ENCODE measurements at places on chromosomes 7 and 10. TPM values are rescaled to one million over a fixed set of nuclear protein-coding genes. Genes with fewer than 3 reads are reported as not detected.

SUN3 gene
- total RNA-seq, result not detected

CTAGE6 gene
- total RNA-seq, result not detected

RPEL1 gene
- not detected for total RNA-seq

POLL gene
- total RNA-seq, result 36.3 TPM

HDAC9 gene
- total RNA-seq, result 28.3 TPM

MGAM2 gene
- 0.07 TPM for total RNA-seq

SYT15 gene
- 1.4 TPM for total RNA-seq

CLEC2L gene
- total RNA-seq, result 0.65 TPM

ANXA8 gene
- total RNA-seq, result not detected

TWIST1 gene
- 8.1 TPM for total RNA-seq

MACC1 gene
- total RNA-seq, result 0.12 TPM

- no peak for DNase-seq
Measured at GRCh38 chr10:78906734-78907390, 161.9 kb upstream of the ZMIZ1 start.

DNA sequence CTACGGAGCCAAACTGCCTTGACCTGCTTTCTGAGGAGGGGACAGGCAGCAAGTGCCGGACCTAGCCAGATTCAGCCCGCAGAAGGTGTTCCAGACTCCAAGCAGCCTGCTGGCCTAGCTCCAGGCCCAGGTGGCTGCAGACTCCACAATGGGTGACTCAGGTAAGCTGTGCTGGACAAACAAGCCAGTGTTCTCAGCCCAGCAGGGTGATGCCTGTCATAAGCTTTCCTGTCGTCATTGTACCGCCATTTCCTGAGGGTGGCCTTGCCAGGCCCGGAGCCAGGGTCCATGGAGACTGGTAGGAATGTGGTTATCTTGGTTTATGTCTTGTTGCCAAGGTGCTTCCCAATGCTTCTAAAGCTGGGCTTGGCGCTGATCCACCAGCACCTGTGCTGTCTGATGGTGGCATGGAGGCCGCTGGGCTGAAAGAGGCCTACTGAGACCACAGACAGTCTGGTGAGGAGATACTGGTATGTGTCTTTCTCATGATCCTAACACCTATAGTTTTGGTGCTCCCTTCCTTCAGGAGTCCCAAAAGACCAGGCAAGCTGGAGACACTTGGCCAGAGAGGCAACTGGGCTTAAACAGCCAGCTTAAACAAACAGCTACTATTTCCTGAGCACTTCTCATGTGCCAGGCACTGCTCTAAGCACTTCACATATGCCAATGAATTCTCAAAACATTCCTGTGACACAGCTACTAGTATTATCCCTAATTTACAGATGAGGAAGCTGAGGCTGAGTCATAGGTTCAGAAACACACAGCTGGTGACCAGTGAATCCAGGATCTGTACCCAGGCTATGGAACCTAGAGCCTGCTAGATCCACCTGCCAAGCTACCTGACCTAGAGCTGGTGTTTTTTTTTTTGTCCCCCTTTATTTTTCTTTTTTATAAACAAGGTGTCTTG, 42.0 kb downstream of the ZC3HC1 start:
- no peak for DNase-seq

DNA sequence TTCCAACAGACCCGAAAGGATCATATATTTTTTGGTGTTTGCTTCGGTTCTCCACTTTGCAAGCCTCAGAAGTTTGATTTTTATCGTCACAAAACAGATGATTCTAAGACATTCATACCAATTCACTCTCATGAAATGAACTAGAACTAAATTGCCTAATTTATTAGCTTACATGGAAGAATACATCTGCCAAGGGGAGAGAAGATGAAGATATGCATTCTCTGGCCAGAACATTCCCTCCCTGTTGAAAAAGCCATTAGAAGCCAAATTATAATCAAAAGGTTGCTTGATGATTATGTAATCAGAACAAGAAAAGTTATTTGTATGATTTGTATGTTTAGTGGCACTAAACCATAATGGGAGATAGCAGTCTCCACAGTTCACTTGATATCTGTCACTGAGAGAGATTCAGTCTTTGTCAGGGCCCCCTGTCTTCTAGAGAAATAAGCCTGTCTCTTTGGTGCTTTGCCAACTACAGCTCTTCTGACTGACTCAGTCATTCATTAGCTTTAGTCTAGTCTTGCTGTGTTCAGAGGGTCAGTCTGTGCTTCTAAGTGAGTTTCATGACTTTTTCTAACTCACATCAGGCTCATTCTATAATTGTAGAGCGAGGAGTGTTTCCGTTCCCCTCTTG, 95.3 kb upstream of the GNAI1 start:
- no peak for DNase-seq

DNA sequence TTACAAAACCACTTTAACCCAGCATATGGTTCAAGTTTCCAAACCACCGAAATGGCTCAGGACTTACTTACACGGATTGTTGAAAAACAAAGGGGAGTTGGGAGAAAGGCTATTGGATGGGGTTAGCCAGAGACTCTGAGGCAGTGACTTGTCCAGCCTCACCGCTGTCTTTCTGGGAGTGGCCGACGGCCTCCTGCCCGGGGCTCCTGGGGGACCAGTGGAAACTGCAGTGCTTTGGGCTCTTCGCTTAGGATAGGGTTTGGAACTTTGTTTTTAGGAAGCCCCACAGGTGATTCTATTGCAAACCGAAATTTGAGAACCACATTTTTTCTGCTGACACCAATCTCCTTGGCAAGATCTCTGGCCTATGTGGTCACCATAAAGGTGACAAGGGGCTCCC, 38.1 kb upstream of the R3HCC1L start:
- no peak for DNase-seq

DNA sequence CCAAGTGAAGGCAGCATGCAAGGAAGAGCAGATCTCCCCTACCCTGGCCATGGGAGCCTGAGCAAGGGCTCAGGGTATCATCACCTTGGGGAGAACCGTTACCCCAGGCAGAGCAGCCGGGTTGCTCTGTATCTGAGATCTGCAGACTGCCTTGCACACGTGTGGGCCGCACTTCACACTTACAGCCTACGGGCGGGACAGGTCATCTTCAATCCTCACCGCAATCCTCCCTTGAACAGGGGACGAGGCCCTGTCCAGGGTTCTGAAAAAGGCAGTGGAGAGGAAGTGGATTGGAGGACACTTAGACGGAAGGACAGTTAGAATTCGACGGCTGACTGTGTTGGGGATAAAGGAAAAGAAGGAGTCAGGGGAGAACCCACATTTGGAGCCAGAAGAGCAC, 51.4 kb downstream of the NPS start:
- DNase-seq, result peak; percentile 48

- DNase-seq, result peak; percentile 26
Measured at GRCh38 chr10:123301077-123301857, 147.1 kb downstream of the BUB3 start.

DNA sequence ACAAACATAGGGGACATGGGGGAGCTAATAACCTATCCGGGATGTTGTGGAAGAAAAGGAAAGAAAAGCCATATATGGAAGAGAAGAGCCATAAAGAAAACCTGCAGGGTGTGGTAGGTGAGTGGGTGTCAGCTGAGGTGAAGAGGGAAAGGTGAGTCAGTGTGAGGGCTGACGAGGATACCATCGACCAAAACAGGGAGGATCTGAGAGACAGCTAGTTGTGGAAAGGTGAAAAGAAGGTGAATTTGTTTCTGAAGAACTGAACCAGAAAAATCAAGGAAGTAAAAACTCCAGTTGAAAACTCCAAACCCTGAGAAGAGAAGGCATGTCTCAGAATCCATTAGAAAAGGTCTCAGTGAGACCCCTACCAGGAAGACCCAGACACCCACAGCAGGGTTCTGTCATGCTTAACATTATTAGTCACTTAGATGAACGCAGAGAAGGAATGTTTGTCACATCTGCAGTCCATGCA, 4.1 kb downstream of the BLNK start:
- DNase-seq, result no peak

GRCh38 chr10:11397077-11397965, 214.1 kb downstream of the USP6NL start:
- no peak for DNase-seq

DNA sequence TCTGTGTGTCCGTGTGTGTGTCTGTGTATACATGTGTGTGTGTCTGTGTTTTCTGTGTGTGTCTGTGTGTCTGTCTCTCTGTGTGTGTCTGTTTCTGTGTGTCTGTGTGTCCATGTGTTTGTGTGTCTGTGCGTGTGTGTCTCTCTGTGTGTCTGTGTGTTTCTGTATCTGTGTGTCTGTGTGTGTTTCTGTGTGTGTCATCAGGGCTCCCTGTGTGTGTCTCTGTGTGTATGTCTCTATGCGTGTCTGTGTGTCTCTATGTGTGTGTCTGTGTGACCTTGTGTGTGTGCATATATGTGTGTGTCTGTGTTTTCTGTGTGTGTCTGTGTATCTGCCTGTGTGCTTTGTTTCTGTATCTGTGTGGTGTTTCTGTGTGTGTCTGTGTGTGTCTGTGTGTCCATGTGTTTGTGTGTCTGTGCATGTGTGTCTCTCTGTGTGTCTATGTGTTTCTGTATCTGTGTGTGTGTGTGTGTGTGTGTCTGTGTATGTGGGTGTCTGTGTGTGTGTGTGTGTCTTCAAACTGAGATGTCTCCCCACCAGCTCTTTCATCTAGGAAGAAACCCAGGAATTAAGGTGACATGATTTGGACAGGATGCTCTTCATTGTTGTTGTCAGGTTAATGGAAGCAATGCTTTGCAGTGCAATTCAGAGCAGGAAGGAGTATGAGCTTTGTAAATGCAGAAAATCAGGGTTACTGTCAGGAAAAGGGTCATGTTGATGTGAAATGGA, 20.7 kb upstream of the PPIF start:
- DNase-seq, result no peak

DNA sequence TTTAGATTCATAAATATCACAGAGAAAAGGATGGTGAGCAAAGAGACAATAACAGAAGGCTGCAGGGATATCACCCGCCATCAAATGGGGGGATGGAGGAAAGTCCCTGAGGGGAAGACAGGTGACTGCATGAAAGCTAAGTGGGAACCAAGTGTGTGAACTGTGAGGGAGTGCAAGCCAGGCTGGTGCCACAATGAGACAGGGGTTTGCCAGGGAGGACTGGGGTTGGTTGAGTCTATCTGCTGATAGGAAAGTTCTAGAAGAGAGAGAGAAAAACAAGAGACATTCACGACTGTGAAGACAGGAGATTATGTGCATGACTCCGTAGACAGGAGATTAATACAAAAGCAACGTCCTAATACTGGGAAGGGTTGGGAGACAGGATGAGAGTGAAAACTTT, 376.4 kb downstream of the PARD3 start:
- DNase-seq, result no peak

DNA sequence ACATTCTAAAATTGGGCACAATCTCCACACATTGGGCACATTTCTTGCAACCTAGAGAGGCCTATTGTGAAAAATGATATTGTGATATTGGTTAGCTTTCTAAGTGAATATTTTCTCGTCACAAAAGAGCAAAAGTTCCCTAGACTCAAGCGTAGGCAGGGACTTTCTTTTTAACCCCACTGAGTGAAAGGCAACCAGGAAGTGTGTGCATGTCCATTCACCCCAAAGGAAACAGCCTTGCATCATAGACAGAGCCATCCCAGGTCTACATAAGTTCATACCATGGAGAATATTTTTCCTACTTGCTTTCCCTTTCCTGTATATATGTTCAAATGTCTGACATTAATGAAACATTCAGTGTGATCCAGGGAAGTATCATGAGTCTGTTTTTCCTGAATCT, 84.2 kb upstream of the AGBL3 start:
- no peak for DNase-seq

GRCh38 chr7:80612880-80613279, 25.6 kb upstream of the CD36 start:
- no peak for DNase-seq

- DNase-seq, result no peak
Measured at GRCh38 chr7:113414401-113415035, 296.2 kb upstream of the SMIM30 start.

DNA sequence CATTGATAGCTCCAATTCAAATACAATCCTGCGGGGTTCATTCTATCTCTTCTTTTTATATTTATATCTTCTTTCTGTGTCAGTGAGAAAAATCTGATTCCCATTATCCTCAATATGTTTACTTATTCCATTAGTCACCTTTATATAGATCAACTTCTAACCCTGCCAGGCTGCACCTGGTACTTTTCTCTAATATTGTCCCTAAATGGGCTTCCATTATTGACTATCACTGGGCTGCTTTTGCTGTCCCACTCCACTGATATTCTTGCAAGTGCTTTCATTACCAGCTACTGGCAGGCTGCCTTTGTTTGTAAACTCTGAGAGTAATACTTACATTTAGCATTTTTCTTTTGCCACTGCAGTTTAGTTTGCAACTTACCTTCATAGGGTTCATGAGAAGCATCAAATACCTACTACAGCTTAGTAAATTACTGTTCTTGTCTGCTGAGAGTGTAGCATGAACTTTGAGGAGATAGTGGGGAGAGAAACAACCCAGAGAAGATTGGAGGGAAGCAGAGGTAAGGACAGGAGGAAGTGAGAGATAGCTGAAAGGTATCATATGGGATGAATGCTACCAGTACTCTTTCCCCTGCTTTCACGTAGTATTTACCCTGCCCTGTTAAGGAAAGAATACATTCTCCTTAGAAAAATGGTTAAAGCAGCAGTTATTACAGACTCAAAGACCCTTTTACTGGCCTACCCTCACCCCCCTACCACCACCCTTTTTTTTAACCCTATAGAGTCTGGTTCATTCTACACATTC, 119.1 kb downstream of the PHTF2 start:
- DNase-seq, result no peak

- DNase-seq, result no peak
Measured at GRCh38 chr10:104424719-104425118, 71.1 kb downstream of the CFAP58 start.

DNA sequence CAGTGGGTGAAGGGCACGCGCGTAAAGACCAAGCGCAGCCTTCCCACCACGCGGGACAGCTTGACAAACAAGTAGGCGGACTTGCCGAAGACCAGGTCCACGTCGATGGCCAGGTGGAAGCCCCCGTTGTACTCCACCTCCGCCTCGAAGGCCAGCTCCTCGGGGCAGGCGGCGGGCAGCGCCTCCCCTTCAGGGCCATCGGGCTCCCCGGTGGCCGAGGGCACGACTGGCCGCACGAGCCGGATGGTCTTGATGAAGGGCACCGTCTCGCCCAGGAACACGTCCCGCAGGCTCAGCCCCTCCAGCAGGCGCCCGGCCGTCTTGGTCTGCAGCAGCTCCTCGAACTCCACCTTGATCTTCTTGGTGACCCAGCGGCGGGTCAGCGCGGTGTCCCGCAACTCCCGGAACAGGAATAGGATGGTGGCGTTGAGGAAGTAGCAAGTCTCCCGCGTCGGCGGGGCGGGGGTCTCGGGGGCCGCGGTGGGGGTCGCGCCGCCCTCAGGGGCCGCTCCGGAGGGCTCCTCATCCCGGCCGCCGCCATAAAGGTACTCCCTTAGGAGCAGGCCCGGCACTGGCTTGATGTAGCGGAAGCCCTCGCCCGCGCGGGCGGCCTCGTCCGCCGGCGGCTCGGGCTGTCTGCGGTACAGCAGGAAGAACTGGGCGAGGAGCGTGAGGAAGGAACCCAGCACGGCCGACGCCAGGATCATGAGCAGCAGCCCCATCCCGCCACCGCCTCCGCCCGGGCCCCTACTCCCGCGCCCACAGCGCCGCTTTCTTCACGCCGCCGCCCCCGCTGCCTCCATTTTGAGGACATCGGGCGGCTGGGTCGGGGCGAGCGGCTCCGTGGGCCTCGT, 507 bp downstream of the PDZD8 start:
- peak; percentile 37 for DNase-seq

GRCh38 chr7:55873765-55874164, 11.2 kb upstream of the SEPTIN14 start:
- no peak for DNase-seq

Data from neural crest cell (in vitro differentiated cells).